KG1 (cell line): ENCODE measurements at places on chromosomes 12 and 14.

DNA sequence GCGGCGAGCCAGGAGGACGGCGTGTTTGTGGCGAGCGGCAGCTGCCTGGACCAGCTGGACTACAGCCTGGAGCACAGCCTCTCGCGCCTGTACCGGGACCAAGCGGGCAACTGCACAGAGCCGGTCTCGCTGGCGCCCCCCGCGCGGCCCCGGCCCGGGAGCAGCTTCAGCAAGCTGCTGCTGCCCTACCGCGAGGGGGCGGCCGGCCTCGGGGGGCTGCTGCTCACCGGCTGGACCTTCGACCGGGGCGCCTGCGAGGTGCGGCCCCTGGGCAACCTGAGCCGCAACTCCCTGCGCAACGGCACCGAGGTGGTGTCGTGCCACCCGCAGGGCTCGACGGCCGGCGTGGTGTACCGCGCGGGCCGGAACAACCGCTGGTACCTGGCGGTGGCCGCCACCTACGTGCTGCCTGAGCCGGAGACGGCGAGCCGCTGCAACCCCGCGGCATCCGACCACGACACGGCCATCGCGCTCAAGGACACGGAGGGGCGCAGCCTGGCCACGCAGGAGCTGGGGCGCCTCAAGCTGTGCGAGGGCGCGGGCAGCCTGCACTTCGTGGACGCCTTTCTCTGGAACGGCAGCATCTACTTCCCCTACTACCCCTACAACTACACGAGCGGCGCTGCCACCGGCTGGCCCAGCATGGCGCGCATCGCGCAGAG lies 873 bp downstream of the PLXNC1 start:
- no peak for DNase-seq

GRCh38 chr12:9237286-9237685 lies 29.1 kb upstream of the PZP start:
- DNase-seq, result no peak

DNA sequence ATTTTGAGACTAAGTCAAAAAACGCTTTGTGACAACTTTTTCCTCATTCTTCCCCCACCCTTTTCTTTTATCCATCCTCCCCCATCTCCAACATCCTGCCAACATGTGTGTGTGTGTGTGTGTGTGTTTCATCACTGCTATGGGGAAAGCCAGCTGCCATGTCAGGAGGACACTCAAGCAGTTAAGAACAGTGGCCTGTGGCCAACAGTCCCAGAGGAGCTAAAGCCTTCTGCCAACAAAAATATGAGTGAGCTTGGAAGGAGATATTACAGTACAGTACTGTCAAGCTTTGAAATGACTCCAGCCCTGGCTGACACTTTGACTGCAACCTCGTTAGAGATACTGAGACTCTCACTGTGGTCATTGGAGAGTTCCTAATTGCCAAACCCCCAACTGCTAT lies 5.0 kb upstream of the CSRP2 start:
- DNase-seq, result no peak

DNA sequence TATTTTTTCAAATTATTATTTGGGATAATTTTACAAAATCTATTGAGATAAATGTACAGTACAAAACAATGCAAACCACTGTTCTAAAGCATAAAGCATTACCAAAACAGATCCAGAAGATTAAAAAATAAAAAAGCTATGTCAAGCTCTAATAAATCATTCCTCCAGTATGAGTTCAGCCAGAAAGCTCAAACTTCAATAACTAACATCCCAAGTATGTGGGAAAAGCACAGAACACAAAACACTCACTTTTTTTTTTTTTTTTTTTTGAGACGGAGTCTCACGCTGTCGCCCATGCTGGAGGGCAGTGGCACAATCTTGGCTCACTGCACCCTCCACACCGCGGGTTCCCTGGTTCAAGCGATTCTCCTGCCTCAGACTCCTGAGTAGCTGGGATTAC lies 11.3 kb downstream of the SAV1 start:
- DNase-seq, result no peak

DNA sequence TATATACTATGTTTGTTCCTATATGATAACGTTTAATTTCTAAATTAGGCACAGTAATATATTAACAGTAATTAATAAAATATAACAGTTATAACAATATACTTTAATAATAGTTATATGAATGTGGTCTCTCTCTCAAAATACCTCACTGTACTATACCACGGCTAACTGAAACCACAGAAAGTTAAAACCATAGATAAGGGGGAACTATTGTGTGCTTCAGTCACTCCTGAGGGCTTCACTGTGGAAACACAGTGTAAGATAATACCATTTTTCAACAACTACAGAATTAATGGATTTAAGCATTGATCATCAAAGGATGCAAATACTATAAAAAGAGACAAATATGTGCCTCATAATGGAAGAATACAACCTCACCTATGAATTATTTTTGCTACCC lies 266.4 kb upstream of the RGS6 start:
- no peak for DNase-seq

GRCh38 chr14:89013098-89013504 lies 188.7 kb downstream of the TTC8 start:
- no peak for DNase-seq

DNA sequence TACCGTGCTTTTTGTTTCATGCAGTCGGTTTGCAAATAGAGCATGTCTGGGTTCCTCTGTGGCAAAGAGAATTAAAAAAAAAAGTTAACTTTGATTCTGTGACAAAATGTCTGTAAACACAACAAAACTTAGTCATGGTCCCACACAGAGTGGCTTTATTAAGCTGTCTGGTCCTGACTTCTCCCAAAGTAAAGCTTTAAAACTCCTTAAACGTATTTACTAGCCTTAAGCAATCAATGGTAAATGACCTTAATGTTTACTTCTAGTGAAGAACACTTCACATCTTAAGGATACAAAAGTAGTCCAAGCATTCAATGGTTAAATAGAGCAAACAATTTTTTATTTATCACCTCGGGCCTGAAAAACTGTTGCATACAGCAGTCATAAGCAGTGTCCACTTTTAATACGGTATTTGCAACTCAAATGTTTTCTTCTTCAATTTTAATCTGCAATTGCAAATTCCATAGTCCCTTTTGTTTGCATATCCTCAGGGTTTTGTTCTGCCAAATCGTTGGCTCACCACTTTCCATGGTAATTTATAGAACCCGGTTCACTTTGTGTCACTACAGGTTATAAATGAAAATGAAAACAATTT lies 453.0 kb upstream of the MIS18BP1 start:
- no peak for DNase-seq

DNA sequence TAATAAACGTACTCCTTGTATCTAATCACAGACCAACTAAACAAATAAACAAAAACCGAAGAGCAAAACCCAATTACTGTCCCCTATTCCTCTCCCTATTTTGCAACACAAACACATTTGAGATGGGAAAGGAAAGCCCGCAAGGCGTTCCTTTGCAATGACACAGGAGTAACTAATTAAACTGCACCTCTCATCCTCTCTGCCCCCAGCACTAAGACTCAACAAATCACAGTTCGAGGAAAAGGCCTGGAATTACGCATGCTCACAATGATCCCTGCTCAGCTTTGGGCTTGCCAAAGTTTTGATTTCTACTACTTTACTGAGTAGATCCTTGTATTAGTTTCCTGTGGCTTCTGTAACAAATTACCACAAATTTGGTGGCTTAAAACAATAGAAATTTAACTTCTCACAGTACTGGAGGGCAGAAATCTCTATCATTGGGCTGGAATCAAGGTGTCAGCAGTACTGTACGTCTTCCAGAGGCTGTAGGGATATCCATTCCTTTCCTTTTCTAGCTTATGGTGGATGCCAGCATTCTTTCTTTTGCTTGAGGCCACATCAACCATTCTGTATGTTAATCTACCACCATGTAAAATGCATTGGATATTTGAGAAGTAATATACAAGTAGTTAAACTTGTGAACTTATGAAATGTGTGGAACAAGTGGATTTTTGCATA lies 123.0 kb downstream of the NAV3 start:
- no peak for DNase-seq

DNA sequence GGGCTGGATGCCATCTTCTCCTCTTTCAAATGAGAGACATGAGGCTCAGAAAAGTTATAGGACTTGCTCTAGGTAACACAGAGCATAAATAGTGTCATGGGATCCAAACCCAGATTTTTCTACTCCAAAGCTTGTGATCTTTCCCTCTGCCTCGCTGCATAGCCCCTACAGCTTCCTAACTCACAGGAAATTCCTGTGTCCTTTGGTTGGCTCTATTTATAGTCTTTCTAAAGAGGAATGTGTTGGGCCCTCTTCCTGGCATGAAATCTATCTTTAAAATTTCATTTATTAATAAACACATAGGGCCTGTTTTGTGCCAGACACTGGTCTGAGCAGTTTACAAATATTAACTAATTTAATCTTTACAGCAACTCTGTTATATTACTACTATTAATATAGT lies 9.8 kb upstream of the KCNA5 start:
- DNase-seq, result no peak

DNA sequence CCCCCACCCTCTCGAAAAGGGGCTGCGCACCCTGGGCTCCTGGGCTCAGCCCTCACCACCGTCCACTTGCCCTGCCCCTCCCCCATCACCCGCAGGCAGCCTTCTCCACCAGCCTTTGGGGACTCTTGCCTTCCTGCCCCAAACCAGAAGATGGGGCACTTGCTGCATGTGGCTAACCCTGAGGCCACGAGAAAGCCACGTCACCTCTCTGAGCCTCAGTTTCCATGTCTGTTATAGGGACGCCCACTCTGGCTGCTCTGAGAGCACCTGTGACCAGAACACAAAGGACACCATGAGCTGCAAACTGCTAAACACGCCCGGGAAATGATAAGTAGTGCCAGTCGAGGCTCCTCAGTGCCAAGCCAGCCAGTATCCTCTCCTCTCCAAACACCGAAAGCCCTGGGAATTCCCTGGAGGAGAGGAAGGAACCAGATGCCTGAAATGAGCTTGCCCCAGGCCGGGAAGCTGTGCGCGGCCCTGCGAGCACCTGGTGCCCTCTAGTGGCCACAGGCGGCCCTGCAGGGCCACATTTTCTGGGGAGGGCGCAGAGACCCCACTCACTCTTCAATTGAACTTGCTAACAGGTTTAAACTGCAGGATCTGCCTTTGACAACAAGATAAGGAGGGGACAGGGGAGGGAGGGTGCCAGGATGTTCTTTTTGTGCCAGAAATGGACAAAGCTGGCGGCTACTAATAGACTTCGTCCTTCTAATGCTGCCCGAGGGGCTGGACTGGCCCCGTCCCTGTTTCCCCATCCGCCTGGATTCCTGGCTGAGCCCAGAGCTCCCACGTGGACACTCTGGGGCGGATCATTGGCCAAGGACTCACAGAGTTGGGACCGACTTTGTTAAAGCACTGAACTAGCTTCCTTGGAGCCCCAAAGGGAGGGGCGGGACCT lies 10.2 kb upstream of the SERPINA9 start:
- DNase-seq, result no peak

DNA sequence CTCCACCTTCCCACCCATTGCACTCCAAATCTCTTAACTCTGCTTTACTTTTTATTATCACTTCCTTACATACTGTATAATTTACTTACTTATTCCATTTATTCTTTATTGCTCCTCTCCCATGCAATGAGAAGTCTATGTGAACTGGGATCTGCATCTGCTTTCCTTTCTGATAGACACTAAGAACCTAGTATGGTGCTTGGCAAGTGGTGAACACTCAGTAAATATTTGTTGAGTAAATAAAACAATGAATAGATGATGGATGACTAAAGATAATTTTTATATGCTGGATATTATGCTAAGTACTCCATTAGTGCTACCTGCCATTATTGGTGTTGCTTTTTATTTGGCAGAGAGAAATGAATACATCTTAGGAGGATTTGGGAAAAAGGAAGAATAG lies 151.0 kb downstream of the TPH2 start:
- DNase-seq, result no peak

DNA sequence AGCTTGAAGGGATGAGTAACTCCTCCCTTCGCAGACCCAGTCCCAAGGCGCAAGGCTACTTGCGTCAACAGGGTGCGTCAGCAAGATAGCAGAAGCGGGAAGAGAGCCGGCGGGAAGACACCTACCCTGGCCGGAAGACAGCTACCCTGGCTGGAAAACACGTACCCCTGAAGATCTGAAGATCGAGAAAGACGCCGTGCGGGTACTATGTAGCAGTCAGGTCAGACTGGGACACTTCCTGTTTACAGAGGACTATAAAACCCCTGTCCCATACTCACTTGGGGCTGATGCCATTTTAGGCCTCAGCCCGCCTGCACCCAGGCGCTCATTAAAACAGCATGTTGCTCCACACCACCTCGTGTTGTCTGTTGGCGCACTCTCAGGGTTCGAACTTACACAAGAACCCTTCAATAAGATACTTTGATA lies 80.9 kb downstream of the ABCD2 start:
- DNase-seq, result no peak

DNA sequence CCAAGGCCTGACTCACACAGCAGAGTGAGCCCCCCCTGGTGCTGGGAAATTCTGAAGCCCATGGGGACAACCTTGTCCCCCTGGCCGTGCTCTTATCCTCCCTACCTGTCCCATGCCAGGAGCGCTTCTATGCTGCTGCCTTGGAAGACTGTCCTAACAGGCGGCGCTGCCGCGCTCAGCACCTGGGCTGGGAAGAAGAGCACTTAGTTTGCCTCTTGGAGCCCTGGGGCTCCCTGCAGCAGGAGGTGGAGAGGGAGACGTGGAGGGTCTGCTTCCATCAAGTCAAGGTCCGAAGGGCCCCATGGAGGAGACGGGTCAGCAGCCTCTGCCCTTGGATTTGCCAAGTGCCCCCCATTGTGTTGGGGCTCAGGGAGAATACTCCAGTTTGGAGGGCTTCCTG lies 300.5 kb downstream of the CACNA1C start:
- DNase-seq, result no peak

- no peak for DNase-seq
These were observed 106.5 kb downstream of the ETV6 start for GRCh38 chr12:11756022-11756421.

- peak; percentile 6 for DNase-seq
These were observed 629 bp downstream of the PRDM4 start for GRCh38 chr12:107760207-107760808.

GRCh38 chr12:57513266-57513665 lies 7.0 kb downstream of the DDIT3 start:
- DNase-seq, result no peak

DNA sequence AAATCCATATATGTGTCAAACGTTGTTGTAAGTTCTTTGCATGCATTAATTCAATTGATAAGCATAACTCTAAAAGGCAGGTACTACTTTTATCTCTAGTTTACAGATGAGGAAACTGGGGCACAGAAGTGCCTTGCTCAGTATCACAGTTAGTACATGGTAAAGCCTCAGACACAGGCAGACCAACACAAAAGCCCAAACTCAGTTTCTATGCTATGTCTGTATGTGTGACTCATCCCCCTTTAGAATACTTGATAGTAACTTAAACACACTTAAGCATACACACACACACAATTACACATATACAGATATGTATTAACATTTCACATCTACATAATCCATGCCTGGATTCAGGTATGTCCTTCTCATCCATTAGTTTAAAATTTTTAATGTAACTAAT lies 88.0 kb downstream of the EPS8 start:
- no peak for DNase-seq

DNA sequence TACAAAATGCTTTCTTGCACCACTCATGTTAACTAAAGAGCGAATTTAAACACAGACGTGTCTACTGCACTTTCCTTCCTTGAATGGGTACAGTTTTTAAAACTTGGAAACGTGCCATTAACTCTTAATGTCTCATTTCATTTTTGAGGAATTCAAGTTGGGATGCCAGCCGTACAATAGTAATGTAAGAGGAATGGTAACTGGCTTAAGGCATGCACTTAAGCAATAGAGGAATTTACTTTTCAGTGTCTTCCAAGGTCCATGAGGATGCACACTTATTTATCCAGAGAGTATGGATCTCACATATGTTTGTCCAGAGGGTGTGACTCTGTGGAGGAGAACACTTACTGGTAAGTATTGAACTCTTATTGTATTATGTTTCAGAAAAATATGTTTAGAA lies 52.9 kb downstream of the PPP4R4 start:
- DNase-seq, result no peak
